A673 (cell line): ENCODE measurements at places on chromosomes 5 and 9.
A peak's percentile ranks its signal among the peaks of the same experiment; 100 is the strongest.

GRCh38 chr5:157682257-157682656, 10.9 kb downstream of the C5orf52 start:
- no peak for DNase-seq

DNA sequence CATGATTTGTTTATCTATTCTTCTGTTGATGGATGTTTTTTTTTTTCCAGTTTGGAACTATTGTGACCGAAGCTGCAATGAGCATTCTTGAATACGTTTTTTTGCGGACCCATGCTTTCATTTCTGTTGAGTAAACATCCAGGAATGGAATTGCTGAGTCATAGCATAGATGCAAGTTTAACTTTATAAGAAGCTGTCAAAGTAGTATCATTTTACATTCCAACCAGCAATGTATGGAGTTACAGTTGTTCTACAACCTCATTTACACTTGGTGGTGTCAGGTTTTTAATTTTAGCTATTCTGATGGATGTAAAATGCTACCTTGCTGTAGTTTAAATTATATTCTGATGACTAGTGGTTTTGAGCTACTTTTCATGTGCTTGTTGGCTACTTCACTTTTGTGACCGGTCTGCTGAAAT, 49.0 kb downstream of the NPR3 start:
- peak; percentile 5 for DNase-seq

GRCh38 chr5:93331863-93332262, 249.2 kb downstream of the NR2F1-AS1 start:
- DNase-seq: no peak

DNA sequence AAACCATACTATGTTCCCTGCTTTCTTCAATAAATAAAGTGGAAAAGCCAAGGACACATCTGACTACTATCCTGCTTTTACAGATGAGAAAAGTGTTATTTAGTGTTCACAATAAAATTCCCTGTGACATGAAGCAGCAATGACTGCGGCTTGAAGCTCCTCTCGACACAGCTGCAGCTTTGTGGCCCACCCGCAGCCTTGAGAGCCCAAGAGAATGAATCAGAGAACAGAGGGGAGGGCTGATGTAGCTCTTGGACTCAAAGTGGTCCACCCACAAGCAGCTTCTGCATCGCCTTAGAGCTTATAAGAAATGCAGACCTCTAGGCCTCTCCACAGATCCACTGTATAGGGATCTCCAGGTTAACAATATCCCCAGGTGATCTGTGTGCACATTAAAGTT, 181.3 kb upstream of the GNA14 start:
- no peak for DNase-seq

DNA sequence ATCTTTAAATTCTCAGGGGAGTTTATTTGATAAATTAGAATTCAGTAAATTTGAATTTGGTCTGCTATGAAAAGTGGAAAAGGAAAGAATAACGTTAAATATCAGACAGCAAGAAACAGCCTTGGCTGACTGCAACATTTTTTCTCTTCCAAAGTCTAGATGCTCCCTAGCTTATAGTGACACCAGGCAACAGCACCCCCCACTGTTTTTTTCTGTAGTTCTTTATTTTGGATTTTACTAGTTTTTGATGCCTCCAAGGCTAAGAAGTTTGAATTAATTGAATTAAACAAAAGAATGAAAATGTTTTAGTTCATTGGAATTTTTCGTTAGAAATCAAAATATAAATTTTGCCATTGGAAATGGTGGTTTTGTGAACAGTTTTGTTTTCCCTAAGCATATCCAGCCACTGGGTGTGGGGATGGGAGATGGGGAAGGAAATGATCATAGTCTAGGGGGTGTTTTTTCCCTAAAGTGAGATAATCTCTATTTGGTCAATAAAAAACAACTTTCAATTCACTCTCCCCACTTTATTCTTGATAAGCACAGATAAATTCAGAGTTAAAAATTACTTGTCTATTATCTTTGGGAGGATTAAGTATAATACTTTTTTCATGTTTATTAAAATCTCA, 199.3 kb upstream of the CD180 start:
- peak; percentile 39 for DNase-seq

DNA sequence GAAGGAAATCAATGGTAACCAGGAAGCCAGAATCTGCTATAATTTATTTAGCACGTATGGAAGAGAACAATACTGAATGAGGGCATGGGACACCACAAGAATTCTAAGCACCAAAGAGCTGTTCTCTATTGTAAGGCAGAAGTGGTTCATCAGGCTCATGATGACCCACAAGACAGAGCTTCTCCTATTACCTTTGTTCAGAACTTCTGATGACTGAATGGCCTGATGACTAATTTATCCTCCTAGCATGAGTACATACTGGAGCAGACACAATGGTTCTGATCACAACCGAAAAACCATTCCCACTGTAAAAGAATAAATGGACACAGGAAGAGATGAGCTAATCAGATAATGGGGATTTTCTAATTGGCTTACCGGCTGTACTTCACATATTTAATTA, 329.8 kb upstream of the PDE4D start:
- peak; percentile 14 for DNase-seq

DNA sequence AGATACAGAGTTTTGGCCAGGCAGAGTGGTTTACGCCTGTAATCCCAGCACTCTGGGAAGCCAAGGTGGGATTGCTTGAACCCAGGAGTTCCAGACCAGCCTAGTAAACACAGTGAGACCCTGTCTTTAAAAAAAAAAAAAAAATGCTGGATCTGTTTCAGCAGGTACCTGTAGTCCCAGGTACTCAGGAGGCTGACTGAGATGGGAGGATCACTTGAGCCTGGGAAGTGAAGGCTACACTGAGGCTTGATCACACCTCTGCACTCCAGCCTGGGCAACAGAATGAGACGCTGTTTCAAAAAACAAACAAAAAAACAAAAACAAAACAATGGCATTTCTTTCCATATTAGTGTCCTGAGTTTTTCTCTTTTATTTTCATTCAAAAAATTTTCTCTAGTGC, 19.0 kb downstream of the UNC13B start:
- DNase-seq: no peak

DNA sequence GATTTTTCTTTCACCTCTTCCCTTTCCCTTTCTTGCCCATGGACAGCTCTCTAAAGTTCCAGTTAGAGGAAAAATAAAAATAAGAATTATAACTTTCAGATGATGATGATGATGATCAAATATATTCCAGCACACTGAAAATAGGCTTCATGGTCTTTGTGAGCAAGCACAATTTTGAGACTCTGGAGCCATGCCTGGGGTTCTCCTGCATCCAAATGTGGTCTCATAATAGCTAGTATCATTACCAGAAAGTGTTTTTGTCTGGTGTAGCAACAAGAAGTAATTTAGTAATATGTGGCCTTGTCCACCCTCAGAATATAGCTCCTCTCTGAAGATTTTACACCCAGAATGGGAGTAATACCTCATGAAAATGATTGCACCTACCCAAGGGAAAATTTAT, 150.4 kb downstream of the SNCAIP start:
- DNase-seq: no peak

DNA sequence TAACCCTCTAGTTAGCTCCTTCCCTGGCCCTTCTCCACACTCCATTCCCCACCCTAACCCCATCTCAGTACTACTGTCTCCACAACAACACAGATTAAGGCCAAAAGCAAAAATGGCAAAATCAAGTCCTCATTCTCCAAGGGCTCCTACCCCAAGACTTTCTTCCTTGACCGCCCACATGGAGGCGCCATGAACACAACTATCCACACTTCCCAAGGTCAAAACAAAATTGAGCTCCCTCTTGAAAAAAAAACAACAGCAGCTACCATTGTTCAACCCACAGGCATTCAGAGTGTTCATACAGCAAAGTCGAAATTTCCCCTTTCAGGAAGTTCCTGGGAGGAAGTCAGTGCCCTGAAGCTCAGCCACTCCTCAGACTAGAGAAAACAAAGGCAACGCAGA, 54.4 kb downstream of the GNAQ start:
- peak; percentile 76 for DNase-seq

GRCh38 chr5:154520861-154521453, 42.9 kb upstream of the HAND1 start:
- DNase-seq: peak; percentile 25

DNA sequence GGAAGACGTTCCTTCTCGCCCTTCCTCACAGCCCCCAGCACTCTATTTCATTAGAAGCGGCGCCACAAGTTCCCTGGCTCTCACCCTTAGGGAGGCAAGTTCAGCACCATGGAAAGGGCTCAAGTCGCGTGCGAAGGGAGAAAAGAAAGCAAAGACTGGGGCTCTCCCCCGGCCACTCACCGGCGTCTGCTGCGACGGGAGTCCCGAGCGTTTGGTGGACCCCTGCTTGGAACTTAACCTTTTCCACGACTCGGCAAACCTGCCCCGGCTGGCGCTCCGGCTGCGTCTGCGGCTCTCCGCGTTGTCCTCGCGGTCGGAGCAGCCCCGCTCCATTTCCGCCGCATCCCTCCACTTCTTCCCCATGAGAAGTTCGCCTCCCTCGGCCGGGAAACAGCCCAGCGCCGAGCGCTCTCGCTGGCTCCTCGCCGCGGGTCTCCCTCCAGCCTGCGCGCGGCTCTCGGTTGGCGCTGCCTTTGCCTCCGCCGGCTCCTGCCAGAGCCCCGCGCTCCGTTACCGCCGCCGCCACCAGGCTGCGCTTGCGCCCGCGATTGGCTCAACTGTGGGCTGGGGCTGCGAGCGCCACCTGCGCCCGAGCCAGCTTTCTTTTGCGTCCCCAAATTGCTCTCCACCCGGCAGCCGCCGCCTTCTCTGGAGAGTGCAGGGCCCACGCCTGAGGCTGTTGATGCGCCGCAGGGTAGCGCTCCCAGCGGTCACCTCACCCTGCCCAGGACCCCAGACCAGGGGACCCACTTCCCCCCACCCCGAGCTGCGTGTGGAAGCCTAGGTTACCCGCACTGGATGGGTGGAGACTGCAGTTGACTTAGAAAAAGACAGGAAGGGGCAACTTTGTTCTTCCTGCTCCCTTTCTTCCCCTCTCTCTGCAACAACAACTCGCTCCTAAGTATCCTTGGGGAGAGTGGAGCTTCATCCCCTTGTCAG, 321.6 kb downstream of the CEMIP2 start:
- peak; percentile 83 for DNase-seq

DNA sequence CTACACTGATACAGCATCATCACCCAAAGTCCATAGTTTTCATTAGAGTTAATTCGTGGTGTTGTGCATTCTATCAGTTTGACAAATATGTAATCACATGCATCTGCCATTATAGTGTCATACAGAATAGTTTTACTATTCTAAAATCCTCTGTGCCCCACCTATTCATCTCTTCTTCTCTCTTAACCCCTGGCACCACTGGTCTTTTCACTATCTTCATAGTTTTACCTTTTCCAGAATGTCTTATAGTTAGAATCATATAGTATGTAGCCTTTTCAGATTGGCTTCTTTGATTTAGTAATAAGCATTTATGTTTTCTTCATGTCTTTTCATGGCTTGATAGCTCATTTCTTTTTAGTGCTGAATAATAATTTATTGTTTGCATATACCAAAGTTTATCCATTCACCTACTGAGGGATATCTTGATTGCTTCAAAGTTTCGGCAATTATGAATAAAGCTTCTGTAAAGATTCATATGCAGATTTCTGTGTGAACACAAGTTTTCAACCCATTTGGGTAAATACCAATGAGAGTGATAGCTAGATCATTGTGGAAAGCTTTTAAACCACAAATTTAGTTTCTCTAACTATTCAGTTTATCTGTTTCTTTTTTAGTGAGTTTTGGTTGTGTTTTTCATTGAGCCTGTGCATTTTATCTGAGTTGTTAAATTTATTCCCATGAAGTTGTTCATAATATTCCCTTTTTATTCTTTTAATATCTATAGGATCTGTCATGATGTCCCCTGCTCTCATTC, 84.9 kb downstream of the RALGPS1 start:
- no peak for DNase-seq

GRCh38 chr5:9009931-9010651, 535.8 kb downstream of the SEMA5A start:
- DNase-seq: no peak

- no peak for DNase-seq
These were observed 75.8 kb downstream of the ARHGAP26 start for GRCh38 chr5:142845954-142846398.

DNA sequence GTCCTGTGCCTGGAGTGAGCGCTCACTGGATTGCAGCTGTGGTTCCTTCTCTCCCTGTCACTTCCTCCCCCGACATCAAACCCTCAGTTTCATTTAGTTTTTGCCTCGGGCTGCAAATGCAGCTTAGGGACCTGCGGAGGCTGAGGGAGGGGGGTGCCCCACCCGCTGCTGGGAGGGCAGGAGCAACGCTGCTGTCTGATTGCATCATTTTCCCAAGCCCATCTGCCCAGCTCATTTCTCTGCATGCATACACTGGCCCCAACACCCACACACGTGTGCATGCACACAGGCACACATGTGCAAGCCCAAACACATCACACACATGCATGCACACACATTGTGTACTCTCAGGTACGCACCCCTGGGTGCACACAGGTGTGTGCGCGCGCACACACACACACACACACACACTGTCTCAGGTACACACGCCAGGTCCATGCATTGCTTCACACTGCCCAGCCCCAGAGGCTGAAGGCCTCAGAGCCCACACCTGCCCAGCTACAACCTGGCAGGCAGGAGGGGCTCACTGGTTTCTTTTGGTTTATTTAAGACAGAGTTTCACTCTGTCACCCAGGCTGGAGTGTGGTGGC, 3.4 kb downstream of the ASS1 start:
- peak; percentile 55 for DNase-seq

DNA sequence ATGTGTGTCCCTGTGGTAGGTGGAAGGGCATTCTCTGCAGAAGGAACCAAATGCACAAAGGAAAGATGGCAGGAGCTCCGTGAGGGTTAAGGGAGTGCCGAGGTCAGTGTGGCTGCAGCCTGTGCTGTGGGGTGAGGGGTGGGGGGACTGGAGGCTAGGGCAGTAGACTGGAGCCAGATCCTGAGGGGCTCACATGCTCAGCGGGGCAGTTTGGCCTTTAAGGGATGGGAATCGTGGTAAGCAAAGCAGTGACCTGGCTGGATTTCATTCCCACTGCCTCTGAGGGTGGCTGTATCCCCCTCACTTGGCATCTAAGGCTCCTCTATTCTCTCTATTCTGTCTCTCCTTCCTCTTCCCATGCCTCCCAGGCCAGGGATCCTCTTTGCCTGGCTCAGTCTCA, 15.6 kb downstream of the PITX1 start:
- DNase-seq: no peak

DNA sequence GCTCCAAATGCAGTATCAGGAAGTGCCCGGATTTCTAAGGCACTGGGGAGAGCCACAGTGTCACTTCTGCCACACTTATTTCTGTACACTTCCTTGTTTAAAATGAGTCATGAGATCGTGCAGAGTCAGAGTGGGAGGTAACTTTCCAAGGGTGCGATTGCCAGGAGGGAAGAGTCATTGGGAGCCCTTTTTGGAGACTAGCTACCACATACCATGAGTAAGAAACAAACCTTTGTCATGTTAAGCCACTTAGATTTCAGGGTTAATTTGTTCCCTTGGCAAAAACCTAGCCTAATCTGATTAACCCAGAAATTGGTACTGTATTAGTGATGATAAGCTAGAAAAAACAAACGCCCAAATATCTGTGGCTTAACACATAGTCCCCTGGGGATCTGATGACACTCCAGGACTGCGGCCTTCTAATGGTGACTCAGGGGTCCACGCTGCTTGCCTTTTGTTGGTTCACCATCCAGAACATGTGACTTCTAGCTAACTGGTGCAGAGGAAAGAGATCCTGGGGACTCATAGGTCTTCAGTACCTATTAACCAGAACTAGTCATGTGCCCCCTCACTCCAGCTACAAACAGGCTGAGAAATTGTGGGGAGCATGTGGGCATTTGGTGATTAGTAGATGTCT, 48.6 kb upstream of the TLE1 start:
- DNase-seq: no peak
